CD4-positive, CD25-positive, alpha-beta regulatory T cell (primary cell): ENCODE measurements at places on chromosomes 16 and 17. TPM values are rescaled to one million over a fixed set of nuclear protein-coding genes. Genes with fewer than 3 reads are reported as not detected.

GRCh38 chr17:2844416-2844815 lies 48.2 kb downstream of the RAP1GAP2 start:
- DNase-seq: no peak

DNA sequence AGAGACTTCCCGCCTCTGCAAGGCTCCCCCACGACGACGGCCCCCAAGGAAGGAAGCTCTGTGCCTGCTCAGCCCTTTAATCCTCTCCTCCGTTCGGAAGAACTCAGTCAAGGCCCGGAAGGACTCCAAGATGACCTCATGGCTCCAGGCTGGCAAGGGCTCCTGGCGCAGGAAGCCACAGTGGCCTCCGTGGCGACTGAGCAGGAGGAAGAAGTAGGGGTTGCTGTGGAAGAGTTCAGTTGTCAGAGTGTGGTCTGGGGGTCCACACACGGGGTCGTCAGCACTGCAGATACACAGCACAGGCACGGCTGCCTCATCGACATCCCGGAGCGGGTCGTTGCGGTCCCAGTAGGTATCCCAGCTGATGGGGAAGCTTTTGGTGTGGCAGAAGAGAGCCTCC lies 4.2 kb downstream of the ABHD15 start:
- no peak for DNase-seq

GRCh38 chr16:55263271-55264250 lies 60.4 kb upstream of the IRX6 start:
- no peak for DNase-seq

- no peak for DNase-seq
Observed at GRCh38 chr17:81395600-81396277, 482 bp downstream of the BAHCC1 start.

- no peak for DNase-seq
Observed at GRCh38 chr17:18250259-18250658, 8.3 kb downstream of the FLII start.

DNA sequence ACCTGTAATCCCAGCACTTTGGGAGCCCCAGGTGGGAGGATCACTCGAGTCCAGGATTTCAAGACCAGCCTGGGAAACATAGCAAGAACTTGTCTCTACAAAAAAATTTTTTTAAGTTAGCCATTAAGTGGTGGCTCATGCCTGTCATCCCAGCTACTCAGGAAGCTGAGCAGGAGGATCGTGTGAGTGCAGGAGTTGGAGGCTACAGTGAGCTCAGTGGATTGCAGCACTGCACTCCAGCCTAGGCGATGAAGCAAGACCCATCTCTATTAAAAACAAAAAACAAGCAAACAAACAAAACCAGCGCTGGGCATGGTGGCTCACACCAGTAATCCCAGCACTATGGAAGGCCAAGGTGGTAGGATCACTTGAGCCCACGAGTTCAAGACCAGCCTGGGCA lies 38.0 kb downstream of the HEATR3 start:
- no peak for DNase-seq

- DNase-seq: no peak
Observed at GRCh38 chr16:85759631-85760419, 8.9 kb upstream of the C16orf74 start.

Gene TBC1D26
- not detected for polyA plus RNA-seq

Gene TEDC2
- polyA plus RNA-seq: not detected

Gene MYO15A
- not detected for polyA plus RNA-seq

Gene KRTAP4-9
- polyA plus RNA-seq: not detected

Gene NPIPA8
- 0.29 TPM for polyA plus RNA-seq
